ENCODE measurements at places on chromosomes 1 and 21. TPM values are rescaled to one million over a fixed set of nuclear protein-coding genes. Genes with fewer than 3 reads are reported as not detected.

DNA sequence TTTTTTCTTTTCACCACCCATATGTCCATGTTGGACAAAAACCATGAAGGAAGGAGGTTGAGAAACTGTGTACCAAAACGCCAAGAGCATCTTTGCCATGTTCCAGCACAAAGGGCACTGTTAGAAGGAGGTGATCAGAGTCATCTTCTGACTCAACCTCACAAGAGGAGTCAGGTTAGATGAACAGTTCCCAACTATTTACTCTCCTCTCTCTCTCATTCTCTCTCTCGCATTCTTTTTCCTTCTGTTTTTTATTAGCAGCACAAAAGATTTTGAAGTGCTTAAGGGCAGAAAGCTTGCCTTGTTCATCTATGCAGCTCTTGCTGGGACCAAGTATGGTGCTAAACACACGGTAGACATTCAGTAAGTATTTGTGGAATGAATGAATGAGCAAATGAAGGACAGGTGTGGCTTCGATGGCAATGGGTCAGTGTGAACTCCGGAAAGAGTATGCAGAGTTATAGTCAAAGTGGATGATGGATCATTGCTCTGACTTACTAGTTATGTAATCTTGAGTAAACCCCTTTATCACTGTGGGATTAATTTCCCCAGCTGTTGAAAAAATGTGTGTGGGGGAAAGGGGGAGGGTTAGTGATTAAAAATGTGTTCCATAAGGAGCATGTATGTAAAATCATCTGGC, 33.9 kb downstream of the DDR2 start:
- DNase-seq: no peak

- no peak for DNase-seq
Observed at GRCh38 chr1:6007318-6008083, 15.3 kb upstream of the NPHP4 start.

DNA sequence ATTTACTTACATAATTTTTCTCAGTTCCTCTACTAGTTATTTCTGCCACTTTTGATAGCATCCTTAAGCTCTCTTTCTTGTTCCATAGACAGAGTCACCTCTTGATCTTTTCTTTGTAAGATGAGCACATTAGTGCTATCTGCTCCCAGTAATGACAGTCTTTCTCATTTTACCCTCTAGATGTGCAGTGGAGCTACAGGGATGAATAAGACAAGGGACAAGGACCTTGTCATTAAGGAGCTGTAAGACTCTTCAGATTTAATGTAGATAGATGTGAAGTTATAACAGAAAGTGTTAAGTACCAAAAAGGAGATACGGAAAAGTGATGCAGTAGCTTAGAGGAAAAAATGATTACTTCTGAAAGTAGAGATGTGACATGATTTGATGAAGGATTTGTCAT, 20.4 kb downstream of the SCP2 start:
- DNase-seq: no peak

DNA sequence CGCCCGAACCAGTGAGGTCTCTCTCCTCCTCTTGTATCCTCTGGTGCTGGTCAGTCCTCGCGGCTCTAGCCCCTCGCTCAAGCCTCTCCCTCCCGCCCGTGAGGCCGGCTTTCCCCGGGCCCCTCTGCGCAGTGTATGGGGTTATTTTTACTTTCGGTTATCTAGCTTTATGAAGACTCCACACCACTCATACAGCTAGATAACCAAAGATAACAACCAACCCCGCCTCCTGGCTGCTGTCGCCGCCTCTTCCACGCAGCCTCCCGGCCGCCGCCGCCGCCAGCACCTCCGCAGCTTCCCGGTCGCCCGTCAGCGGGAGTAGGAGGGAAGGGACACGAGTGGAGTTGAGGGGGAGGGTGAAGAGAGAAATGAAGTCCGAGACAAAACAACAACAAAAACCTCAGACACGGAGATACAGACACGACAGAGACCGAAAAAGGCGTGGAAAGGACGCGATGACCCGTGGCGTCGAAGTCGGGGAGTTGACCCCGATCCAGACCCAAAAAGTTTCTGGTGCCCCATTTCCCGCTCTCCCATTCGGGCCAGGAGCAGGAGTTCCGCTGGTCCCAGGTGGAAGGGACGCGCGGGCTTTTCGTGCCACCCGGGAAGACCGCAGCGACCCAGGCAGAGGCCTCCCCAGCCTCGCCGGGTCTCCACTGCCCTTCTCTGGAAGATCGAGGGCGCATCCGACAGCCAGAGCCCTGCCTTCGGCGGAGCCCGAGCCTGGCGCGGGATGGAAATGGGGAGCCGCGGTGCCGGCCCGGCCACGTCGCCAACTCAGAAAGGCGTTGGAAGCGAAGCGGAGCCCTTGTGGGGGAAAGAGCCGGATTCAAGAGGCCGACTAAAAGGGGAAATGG, 51.4 kb downstream of the RHBG start:
- no peak for DNase-seq

DNA sequence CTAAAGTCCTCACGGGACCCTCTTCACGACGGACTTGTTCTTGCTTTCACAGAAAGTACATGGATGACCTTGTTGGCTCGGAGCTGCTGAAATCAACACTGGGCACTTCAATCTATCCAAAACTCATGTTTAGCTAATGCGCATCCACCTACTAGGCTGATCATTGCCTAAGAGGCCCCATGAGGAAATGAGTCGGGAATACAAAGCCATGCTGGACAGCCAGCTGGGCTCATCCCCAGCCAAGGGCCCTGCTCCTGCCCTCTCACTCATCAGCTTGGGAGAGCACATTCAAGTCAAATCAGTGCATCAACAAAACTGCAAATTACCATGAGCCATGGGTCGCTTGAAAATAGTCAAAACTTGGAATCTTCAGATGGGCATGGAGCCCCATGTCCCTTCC, 14.8 kb upstream of the HEYL start:
- no peak for DNase-seq

DNA sequence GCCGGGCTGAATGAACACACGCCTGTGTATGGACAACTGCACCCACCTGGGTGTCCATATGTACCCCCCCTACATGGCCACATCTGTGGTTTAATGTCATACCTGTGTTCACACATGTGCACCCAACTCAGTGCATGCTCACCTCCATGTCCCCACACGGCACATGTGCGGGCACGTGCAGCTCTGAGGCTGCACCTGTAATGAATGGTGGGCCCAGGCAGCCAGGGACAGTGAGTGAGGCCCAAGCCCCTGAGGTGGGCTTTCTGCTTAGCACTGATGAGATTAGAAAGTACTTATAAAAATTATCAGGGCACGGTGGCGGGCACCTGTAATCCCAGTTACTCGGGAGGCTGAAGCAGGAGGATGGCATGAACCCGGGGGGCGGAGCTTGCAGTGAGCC, 42.5 kb upstream of the CSF3R start:
- DNase-seq: no peak

DNA sequence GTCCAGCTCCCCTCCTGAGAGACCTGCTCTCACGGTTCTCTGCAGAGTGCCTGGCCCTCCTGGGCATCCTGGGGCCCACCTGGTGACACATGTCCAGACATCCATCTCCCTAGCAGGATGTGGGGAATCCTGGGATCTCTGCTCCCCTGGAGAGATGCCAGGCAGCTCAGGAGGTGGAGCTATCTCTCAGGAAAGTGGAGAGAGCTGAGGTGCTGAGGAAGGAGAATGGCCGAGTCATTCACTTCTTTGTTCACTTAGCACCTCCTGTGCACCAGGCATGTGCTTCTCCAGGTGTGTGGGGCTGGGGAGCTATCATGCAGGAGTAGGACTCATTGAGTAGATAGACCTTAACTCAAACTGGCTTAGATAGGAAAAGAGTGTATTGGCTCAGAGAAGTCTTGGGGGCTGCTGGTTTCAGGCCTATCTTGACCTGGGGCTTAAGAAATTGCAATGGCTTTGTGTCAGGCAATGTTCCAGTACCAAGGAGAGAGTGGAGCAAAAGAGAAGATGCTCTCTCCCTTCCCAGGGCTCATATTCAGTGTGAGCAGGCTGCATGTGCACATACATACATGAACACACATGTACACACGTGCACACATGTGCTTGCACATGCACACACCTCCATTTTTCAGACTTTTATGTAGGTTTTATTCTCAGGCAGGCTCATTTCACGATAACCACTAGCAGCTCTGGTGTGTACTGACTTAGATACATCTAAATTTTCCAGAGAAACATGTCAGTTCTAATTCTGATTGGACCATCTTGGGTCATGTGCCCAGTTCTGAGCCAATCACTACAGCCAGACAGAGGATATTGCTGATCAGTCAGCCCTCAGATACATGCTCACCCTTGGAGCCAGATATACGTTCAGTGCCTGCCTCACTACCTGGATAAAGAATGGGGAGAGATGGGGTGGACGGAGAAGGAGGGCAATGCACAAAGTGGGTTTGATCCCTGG, 437.6 kb downstream of the PTPRU start:
- DNase-seq: no peak

- no peak for DNase-seq
Observed at GRCh38 chr1:204143276-204144041, 8.4 kb downstream of the ETNK2 start.

- no peak for DNase-seq
Observed at GRCh38 chr21:33951276-33952178, 35.9 kb upstream of the ATP5PO start.

DNA sequence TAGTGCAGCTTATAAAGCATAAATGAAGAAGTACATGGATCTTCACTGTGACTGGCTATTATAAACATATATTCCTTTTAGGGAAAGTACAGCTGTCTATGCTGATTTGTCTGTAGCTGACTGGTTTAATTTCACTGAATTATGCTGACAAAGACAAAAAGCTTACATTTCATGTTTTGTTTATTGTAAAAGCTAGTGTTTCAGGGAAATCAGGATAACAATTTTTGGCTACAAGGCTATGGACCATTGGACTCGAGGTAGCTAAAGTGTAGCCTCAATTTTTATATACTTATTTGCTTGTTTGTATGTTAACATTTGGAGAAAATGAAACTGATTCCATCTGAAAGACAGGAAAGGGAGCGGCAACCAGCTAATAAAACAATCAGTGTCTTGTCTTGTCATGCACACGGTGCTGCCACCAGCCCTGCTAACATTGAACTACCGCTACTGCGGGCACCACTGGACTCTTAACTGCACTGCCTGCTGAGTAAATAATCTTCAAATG, 480.2 kb downstream of the COL11A1 start:
- DNase-seq: peak; percentile 59

GRCh38 chr1:209672705-209673630, 2.2 kb upstream of the G0S2 start:
- no peak for DNase-seq

DNA sequence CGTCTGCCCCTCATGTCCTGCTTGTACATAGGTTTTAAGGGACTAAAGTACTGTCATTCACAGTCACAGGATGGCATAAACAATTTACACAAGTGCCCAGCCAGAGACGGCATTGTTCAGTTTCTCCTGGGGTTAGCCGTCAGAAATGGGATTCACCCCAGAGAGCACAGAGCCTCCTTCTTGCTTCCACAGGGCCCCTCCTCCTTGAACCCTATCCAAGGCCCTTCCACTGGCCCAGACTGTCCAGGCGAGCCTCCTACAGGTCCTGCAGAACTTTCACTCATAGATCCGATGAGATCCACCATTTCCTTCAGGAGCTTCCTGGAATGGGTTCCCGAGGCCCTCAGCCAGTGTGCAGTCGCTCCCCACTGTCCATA, 10.0 kb downstream of the AVPR1B start:
- DNase-seq: no peak

DNA sequence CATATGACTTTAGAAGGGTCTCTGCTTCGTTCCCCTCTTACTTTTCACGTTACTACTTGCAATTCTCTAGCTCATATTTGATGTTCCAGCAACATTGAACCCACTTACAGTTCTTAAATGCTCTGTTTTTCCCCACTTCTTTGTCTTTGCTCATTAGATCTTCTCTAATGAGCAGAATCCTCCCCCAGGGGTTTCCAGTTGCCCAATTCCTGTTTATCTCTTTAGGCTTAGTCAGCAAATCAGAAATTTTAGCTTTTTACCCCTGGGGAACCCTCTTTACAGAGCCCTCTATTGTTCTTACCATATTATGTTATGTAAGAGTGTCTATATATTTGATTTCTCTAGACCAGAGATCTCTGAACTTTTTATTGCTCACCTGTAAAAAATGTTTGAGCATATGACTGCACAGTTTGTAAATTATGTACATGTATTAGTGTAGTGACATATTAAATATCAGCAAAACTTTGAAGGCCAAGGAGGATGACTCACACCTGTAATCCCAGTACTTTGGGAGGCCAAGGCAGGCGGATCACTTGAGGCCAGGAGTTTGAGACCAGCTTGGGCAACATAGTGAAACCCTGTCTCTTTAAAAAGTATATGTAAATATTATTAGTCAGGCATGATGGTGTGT, 71.4 kb downstream of the FNBP1L start:
- no peak for DNase-seq

GRCh38 chr1:207831517-207832327, 79.2 kb downstream of the CD34 start:
- no peak for DNase-seq

DNA sequence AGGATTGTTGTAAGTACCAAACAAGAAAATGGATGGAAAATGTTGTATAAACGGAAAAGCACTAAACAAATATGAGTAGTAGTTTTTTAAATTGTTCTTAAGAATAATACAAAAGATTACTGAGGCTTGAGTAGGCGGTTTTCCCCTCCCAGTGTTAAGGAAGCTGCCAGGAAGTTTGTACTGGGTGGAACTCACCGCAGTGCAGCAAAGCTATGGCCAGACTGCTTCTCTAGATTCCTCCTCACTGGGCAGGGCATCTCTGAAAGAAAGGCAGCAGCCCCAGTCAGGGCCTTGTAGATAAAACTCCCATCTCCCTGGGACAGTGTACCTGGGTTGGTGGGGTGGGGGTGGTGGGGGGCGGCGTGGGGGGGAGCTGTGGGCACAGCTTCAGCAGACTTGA, 58.7 kb downstream of the XCL2 start:
- DNase-seq: no peak

- no peak for DNase-seq
Observed at GRCh38 chr1:116326486-116326885, 46.6 kb upstream of the ATP1A1 start.

GRCh38 chr1:117009132-117009531, 7.6 kb downstream of the CD101 start:
- DNase-seq: no peak

The HNRNPU gene
- 540 TPM for total RNA-seq

The APCS gene
- not detected for total RNA-seq

The CLIC6 gene
- 2.1 TPM for total RNA-seq

The SLC9C2 gene
- total RNA-seq: not detected

The SDC3 gene
- total RNA-seq: 26.0 TPM

The MYCL gene
- total RNA-seq: 15.7 TPM

The GSTM5 gene
- total RNA-seq: 4.4 TPM

The TCP10L gene
- total RNA-seq: 1.4 TPM

The CFHR5 gene
- total RNA-seq: not detected

The OR2C3 gene
- not detected for total RNA-seq
